ENCODE measurements at places on chromosomes 3 and 15.
A peak's percentile ranks its signal among the peaks of the same experiment; 100 is the strongest.

- DNase-seq, result no peak
Measured at GRCh38 chr15:33262306-33262705, 48.5 kb upstream of the RYR3 start.

- DNase-seq, result no peak
Measured at GRCh38 chr3:105354429-105354828, 12.3 kb upstream of the ALCAM start.

DNA sequence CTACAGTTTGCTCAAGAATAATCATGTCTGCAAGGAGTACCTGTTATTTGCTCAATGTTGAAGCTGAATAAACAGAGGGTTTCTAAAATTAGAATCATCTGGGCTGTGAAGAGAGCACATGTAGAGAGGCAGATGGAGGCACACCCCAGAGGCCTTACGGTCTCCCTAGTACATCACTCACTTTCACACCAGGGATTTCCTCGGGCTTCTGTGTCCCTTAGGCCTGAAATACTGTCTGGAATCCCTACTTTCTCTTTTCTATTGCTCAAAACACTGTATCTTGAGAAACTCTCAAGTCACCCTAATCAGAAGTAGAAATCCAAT, 473.7 kb upstream of the ROBO2 start:
- DNase-seq, result peak; percentile 25

DNA sequence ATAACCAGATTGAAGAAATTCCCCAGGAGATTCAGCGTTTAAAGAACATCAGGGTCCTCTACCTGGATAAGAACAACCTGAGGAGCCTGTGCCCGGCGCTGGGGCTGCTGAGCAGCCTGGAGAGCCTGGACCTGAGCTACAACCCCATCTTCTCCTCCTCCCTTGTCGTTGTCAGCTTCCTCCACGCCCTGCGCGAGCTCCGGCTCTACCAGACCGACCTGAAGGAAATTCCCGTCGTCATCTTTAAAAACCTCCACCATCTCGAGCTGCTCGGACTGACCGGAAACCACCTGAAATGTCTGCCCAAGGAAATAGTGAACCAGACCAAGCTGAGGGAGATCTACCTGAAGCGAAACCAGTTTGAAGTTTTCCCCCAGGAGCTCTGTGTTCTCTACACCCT, 9.4 kb upstream of the LRRC34 start:
- no peak for DNase-seq

GRCh38 chr3:46221391-46221790, 13.3 kb upstream of the CCR1 start:
- no peak for DNase-seq

GRCh38 chr3:109943181-109943580, 605.8 kb upstream of the DPPA4 start:
- DNase-seq, result no peak

- no peak for DNase-seq
Measured at GRCh38 chr3:151182349-151183079, 20.5 kb downstream of the GPR171 start.

DNA sequence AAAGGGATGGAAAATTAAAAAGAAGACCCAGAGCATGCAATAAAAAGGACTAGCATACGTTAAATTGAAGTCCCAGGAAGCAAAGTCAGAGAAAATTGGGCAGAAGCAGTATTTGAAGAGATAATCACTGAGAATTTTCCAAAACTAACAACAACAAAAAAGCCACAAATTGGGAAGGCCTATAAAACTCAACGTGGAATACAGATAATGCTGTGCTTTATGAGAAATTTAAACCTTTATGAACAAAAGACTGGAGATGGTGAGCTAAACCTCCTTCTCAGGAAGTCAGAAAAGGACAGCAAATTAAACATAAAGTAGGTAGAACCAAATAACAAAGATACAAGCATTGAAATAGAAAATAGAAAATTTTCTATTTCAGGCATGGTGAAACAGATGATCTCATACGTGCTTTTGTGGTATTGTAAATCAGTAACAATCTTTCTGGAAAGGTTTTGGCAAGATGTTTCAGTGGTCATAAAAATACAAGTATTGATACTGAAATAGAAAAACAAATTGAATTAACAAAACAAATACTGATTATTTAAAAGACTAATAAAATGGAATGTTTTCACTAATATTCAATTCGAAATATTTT, 55.6 kb downstream of the LYSMD4 start:
- DNase-seq, result no peak

DNA sequence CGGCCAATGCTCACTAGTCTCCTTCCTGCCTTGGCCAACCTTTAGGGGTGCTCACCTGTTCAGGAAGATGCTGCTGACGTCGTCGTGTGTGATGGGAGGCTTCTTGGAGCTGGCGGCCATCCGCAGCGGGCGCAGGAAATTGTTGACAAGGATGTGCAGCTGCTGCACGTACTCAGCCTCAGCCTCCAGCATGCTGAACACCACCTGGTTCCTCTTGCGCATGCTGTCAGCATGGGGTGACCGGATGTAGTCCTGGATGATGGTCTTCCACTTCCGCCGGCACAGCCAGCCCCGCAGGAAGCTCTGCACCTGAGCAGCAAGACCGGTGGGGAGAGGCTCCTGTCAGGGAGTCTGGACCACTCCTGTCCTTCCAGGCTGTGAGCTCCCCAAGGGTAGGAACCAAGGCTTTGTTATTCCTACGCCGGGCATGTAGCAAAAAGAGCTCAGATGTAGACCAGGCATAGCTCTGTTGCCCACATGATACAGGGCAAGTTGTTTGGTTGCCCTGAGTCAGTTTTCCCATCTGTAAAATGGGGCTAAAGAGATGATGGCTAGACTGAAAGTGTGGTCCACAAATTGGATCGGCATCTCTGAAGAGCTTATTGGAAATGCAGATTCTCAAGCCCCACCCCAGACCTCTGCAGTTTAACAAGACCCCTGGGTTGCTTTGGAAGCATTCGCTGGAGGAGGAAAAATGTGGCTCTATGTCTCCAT, 43.7 kb downstream of the RASGRF1 start:
- no peak for DNase-seq

DNA sequence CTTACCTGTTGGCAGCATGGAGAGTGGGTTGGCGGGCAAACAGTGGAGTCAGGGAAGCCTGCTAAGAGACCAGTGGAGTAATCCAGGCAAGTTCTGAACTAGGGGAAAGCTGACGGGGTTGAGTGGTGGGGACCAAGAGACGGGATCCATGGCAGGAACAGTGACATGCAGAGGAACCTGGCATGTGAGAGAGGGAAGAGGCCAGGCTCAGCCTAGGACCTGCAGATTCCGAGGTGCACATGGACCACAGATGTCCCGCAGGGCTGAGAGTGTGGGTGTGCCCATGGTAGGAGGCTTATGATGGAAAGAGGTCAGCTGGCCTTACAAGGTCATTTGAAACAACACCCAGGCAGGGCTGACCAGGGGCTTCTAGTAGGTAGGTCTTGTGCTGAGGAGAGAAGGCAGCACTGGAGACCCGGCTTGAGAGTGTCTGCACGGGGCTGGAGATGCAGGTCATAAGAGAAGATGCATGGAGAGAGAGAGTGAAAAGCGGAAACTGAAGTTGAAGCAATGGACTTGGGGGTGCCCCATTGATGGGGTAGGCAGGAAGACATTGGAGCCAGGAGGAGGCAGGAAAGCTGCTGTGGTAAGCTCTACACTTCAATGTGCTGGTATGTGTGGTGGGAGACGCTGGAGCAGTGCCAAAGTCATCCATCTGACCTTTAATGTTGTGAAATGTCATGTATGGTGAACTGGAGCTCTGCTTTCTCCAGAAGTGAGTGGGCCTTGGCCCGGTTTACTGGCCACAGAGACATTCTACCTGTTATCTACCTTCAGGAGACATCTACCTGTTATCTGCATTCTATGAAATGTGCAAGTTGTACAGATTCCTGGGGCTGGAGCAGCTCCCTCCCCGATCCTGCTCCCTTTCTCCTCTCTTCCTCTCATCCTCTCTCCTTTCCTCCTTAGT, 4.6 kb downstream of the SPSB4 start:
- no peak for DNase-seq

- DNase-seq, result no peak
Measured at GRCh38 chr3:4841776-4842440, 137.3 kb upstream of the BHLHE40 start.

- DNase-seq, result no peak
Measured at GRCh38 chr3:43005981-43006380, 26.9 kb downstream of the GASK1A start.

DNA sequence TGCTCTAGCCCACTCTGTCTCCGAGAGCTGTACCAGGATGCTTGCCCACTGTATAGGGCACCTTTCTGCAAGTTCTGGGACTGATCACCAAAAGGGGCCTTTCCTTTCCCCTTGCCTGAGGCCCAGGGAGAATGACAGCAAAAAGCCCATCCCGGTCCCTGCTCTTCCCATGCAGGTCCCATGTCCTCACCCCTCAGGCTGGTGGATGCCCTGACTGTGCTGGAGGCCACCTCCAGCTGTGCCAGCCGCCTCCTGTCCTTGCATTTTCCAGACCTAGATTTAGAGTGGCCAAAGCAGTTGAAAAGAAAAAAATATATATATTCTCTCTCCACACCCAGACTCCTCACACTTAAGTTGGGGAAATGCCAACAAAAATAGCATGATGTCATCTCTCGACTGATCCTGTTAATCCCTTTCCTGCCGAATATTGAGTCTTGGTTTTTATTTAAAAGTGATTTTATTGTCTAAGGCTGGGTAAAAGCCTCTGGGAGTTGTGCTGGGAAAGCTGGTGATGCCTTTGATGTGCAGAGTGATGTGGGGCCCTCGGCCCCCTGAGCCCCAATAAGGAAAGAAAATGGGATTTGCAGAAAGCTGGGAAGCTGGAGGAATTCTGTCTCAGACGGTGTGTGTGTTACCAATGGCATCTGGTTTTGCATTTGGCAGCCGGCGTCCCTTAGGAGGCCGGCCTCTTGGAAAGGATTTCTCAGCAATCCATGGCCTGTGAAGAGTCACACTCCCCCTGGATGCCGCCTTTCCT, 29.3 kb upstream of the TPM1 start:
- DNase-seq, result no peak

DNA sequence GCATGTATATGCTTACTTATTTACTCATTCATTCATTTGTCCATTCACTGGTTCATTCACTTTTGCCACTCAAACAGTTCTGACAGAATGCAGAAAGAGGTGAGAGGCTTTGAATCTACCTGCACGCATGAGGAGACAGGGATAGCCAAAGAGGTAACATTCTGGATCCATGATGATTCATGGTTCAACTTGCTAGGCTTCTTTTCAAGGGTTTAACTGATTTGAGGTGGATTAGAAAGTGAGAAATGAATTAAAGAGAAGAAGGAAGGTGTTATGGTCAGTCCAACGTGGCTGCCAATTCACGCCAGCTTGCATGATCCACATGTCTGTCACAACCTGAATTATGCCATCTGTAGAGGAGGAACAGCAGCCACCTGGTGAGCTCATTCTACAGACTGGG, 260.6 kb downstream of the ARRDC4 start:
- no peak for DNase-seq

GRCh38 chr3:106345353-106346027, 476.7 kb upstream of the CBLB start:
- DNase-seq, result no peak

GRCh38 chr3:71127052-71127831, 456.3 kb downstream of the FOXP1 start:
- DNase-seq, result no peak

GRCh38 chr3:120688121-120688520, 6.1 kb upstream of the HGD start:
- no peak for DNase-seq

GRCh38 chr15:42155546-42156242, 742 bp downstream of the PLA2G4F start:
- no peak for DNase-seq

GRCh38 chr3:176623468-176624150, 573.7 kb downstream of the TBL1XR1 start:
- no peak for DNase-seq

DNA sequence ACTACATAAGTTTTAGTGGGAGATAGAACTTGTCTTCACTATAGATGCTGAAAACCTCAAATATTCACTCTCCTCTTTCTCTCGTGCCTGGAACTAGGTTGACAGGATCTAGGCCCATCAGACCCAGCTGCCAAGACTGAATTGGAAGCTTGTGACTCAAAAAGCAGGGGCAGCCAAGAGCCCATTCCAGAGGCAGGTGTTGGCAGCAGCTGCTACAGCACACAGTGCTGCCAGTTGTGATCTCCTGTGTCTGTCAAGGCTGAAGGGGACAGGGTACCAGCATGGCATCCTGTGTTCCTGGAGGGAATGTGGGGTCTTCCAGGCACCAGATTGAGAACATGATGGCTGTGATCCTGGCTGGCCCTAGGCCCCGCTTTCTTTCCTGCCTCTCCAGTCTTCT, 92.5 kb upstream of the MB21D2 start:
- no peak for DNase-seq

DNA sequence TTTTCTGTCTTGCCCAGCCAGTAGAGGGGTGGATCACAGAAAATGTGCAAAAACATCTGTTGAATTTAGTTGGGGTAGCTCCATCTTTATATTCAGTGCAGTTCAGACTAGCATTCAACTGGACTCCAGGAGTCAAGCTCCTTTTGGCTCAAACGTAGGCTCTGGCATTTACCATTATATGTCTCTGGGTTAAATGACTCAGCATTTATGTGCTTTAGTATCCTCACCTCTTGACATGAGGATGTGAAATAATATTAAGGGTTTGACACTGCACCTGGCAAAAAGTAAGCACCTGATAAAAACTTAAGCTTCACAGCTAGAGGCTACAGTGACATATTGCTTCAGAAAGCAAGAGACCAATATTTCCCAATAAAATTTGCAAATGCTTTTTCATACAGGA, 14.8 kb downstream of the PRC1 start:
- DNase-seq, result no peak

GRCh38 chr3:152278756-152279427, 10.2 kb downstream of the MBNL1 start:
- DNase-seq, result no peak

DNA sequence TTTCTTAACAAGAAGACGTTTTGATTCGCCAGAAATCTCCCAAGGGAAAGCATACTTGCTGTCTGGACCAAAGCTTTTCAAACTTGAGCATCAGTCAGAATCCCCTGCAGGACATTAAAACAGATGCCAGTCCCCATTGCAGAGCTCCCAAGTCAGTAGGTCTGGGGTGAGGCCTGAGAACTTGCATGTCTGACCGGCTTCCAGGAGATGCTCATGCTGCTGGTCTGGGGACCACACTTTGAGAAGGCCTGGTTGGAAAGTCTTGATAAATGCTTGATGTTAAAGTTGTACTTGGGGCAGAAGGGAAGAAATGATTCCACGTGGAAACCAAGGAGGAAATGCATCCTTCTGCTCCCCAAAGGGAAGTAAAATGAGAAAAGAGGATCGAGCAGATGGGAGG, 24.3 kb upstream of the CAV3 start:
- DNase-seq, result no peak

DNA sequence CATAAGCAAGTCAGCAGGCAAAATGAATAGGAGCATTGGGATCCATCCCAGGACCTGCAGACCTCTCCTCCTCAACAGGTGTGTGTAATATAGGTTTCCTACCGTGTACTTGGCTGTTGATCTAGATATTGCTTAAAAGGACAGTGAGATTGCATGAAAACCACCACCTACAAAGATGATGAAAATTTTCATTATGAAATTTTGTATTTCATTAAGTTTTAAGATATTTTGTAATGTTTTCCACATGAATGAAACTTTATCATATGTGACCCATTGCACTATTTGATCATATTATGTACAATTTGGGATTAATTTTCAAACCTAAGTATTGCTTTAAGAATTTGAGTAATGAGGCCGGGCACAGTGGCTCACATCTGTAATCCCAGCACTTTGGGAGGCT, 94.3 kb upstream of the TRPM1 start:
- no peak for DNase-seq

Data from NCI-H187 treated with DMSO at 0.1 percent for 48 hours (cell line).